ENCODE measurements at places on chromosomes 4 and X.

GRCh38 chr4:139530833-139531427, 25.1 kb downstream of the SETD7 start:
- DNase-seq = peak; percentile 73

GRCh38 chrX:73831500-73831899, 268.5 kb downstream of the CHIC1 start:
- DNase-seq = no peak

DNA sequence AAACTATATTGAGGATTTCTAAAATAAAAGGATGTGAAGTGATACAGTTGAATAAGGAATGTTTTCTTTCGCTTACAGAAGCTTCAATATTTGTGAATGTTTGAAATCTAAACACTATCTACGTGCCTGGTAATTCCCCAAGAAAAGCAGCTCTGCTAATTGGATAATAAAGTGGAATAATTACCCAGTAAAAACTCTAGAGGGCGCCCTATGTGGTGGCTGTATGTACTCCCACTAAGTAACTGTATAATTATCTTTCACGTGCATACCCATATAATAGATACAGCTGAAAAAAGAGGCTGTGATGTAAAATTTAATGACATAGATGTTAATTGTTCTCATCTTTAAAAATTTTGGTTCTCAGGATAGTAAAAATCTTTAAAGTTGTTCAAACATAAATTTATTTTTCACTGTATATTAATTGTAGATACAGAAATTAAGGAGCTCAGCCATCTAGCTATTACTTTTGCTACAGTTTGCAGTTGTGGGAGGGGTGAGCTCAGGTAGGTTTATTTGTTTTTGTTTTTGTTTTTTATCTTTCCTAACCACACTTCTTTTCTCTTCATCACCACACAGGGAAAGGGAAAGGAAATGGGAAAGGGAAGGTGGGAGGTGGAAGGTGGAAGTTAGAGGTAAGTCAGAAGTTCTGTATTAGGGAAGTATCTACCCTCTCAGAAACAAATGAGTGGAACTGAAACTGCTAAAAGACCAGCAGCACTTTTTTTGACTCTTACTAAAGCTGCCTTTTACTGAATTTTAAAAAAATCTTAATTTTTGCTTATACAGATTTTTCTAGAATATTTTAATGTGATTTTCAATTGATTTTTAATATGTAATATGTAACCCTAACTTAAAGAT, 151.7 kb upstream of the RPS6KA6 start:
- DNase-seq = peak; percentile 3

GRCh38 chrX:40936827-40937226, 148.4 kb upstream of the USP9X start:
- DNase-seq = no peak

DNA sequence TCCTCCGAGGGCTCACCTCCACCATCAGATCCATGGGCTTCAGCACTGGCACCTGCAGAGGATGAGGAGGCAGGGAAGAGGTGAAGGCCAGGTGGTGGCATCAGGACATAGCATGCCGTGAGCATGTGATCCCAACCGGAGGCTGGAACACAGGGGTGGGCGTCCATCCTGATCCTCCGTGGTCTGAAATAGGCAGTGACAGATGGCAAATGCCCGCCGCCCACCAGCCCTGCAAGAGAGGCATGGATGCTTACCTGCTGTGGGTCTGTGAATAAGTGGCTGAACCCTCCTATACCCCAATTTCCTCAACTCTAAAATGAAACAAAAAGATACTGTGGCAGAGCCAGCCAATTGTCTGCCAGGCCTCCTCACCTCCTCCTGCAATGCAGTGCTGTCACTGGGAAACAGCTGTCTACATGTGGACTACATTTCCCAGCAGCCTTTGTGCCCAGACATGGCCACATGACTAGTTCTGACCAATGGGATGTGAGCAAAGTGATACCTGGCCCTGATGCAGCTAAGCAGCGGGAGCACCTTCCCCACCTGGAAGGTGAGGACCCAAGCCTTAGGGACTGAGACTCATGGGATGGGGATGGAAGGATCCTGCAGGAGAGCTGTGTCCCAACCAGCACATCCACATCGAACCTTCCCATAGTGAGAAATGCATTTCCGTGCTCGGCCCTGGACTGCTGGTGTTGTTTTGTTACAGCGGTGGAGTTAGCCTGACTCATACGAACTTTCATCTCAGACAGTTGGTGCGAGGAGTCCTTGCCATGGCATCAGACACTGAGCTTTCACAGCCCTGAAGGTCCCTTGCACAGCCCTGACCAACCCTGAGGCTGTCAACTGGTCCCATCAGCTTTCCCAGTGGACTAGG, 99.5 kb downstream of the PPP2R2C start:
- DNase-seq = peak; percentile 78

GRCh38 chr4:155603360-155603891, 63.2 kb upstream of the GUCY1A1 start:
- DNase-seq = peak; percentile 93

- no peak for DNase-seq
Observed at GRCh38 chr4:81930506-81931238, 443.1 kb downstream of the HNRNPD start.

GRCh38 chr4:1170976-1171310, 1.4 kb downstream of the SPON2 start:
- no peak for DNase-seq

- no peak for DNase-seq
Observed at GRCh38 chr4:158162631-158163030, 10.2 kb downstream of the GASK1B start.

DNA sequence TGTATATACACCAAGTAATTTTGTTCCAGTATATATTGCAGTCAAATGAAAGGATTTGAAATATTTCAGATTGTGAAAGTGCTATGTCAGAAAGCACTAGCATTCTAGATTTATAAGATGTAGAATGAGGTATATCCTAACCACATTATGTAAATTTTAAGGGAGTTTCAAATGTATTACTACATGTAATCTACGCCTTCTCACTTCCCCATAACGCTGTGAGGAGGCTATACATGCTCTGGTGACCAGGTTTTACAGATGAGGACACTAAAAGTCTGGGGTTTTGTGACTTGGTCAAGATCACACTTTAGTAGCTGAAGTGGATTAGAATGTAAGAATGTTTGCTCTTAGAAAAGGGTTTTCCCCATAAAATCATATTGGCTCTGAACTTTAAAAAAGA, 8.1 kb downstream of the ENPEP start:
- no peak for DNase-seq

GRCh38 chr4:52507774-52508173, 151.3 kb downstream of the USP46 start:
- no peak for DNase-seq

- no peak for DNase-seq
Observed at GRCh38 chr4:109263721-109264120, 38.7 kb downstream of the COL25A1 start.

- no peak for DNase-seq
Observed at GRCh38 chr4:142713282-142714030, 132.6 kb downstream of the INPP4B start.

GRCh38 chrX:6004529-6004928, 224.1 kb downstream of the NLGN4X start:
- no peak for DNase-seq

DNA sequence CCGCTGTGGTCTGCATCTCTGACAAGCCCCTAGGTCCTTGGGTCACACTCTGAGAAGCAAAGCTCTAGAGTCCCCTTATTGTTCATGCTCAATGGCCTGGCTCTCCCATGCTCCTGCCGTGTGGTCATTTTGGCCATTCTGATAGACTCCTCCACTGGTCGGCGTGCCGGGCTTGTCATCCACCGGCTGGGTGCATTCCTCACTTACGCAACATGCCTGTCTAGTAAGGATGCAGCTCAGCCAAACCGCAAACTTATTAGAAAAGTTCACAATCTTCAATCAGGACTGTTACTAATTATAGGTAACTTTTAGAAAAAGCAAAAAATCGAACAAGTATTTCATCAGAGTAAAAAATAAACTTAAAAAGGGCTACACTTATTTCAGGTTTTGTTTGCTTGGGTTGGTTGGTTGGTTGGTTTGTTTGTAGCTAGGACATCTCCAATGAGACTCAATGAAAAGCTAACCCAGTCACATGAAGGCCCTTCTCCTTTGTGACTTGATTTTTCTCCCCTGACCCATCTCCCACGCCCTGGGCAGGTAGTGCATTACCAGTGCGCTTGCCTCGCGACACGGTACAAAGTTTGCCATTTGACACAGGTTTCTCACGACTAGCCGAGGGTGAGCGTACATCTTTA, 41.0 kb downstream of the IRF2 start:
- no peak for DNase-seq

GRCh38 chr4:68463796-68464195, 16.5 kb downstream of the TMPRSS11E start:
- DNase-seq = no peak

DNA sequence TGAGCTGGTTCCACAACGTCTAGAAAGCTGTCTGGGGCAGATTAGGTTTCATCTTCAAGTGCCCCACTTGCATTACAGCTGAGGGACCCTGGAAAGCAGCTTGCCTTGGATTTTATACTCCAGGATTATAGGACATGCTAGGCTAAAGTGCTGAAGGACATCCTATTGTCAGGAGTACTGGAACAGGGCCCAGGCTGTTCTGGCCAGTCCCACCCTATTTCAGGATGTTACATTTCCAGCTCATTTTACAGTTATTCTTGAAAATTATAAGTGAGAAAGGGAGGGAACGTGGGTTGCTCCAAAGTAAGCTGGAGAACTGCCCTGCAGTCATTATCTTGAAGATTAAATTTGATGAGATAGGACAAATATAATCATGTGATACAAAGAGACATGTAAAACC, 71.0 kb upstream of the UGT8 start:
- peak; percentile 32 for DNase-seq

- peak; percentile 89 for DNase-seq
Observed at GRCh38 chr4:79164907-79165610, 160.8 kb downstream of the NAA11 start.

- DNase-seq = no peak
Observed at GRCh38 chr4:1247864-1248244, 1.1 kb downstream of the CTBP1 start.

DNA sequence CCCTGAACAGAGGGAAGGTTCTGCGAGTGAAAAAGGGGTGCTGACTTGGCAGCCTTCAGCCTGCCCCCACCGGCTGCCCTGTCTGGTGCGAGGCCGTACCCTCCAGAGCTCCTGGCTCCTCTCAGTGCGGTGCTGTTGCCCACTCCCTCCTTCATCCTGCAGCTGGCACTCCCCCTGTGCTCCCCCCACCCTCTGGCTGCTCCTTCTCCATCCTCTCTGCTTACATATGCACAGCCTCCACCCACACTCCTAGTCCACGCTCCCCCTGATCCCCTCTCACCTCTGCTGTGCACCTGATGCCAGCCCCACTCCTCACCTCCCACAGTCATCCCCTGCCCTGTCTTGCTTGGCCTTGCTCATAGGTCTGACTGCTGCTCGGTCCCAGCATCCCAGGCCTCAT, 9.9 kb downstream of the MAN2B2 start:
- no peak for DNase-seq

DNA sequence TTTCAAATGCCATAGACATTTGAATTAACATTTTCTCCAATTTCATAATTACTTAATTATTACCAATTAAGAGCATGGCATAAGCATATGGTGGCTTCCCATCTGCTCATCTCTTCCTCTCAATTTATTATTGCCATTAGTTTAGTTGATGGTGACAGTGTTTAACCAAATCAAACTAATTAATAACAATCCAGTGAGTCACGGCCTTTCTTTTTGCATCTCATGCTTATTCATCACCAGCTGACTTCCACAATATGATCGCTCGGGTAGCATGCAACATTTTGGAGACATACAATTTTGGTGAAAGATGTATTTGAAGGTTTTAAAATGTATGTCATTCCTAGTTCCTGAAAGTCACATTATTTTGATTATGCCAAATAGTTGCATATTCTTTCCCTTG, 172.8 kb upstream of the TACR3 start:
- DNase-seq = no peak

GRCh38 chr4:184100297-184100885, 117.3 kb downstream of the ENPP6 start:
- peak; percentile 88 for DNase-seq

GRCh38 chr4:123248085-123248659, 148.4 kb upstream of the SPRY1 start:
- DNase-seq = no peak

DNA sequence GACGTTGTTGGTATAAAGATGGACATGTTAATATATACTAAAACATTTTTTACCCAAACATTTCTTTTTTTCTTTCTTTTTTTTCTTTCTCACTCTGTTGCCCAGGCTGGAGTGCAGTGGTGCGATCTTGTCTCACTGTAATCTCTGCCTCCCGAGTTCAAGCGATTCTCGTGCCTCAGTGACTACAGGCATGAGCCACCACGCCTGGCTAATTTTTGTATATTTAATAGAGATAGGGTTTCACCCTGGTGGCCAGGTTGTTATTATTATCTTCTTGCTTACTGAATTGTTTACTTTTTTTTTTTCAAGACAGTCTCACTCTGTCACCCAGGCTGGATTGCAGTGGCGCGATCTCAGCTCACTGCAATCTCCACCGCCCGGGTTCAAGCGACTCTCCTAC, 68.8 kb downstream of the HOPX start:
- DNase-seq = no peak

- DNase-seq = no peak
Observed at GRCh38 chr4:158788516-158788915, 19.7 kb downstream of the FNIP2 start.

DNA sequence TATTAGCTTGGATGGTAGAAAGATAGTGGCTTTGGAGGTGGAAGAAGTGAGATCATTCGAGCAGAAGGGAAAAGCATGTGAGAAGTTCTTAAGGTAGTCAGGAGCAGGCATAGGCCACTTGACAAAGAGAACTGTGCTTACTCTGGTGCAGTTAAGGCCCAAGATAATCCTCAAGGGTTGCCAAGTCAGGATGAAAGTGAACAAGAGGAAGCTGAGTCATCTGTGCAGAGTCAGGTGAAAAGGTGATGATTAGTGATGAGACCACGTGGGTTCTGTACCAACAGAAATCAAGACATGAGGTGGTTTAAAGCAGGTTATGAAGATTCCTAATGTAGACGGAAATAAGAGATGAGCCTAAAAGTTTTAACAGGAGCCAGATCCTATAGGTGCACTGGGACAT, 369.8 kb downstream of the DTHD1 start:
- no peak for DNase-seq
